Left ventricle myocardium superior (tissue), 1 donor: ENCODE measurements at places on chromosomes 13 and 19. TPM values are rescaled to one million over a fixed set of nuclear protein-coding genes. Genes with fewer than 3 reads are reported as not detected.

The YJEFN3 gene
- 9.4 TPM for total RNA-seq

The ERICH4 gene
- total RNA-seq: not detected

The TMPRSS9 gene
- not detected for total RNA-seq

The MYO16 gene
- total RNA-seq: 0.74 TPM

GRCh38 chr13:33490461-33491327, 205.1 kb upstream of the STARD13 start:
- no peak for DNase-seq

DNA sequence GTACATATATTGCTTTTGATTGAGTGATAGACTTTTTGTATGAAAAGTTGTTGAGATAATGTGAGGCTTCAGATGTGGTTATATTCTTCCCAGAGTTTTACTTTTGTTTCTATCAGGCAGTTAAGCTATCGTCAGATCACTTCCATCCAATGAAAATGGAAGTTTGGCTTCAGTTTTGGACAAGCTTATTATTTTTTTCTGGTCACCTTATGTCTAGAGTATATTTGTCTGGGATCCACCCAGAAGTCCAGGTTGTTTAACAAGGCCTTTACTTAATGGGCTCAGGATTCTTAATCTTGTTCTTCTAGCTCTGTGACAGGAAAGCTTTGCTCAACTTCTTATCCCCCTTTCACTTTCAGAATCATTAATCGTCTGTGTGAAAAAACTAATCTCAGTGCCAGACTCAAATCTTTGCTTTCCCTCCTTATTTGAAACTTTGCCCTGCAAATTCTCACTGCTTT, 150.9 kb downstream of the PDS5B start:
- DNase-seq: no peak

DNA sequence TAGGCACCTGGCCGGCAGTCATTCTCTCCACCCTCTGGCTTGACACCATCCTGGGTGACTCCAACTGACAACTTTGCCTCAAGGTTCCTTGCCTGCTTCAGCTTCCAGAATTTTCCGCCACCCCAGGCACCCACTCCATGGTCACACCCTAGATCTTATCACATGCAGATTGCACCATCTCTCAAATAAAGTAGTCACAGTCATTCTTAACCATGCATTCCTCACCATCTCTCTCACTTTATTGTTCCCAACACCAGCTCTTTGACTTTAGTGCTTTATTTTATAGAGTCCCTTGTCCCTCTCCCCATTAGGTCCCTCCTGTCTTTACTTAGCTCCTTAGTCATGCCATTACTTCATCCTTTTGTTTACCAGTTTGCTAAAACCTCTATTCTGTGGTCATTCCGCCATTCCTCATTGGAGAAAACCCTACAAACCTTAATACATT, 351.7 kb downstream of the SPRY2 start:
- DNase-seq: no peak

GRCh38 chr13:61253105-61253877, 162.4 kb downstream of the PCDH20 start:
- no peak for DNase-seq

- DNase-seq: peak; percentile 71
Measured at GRCh38 chr19:6108721-6109633, 1.3 kb downstream of the RFX2 start.
